ENCODE measurements at places on chromosomes 16 and 17.

GRCh38 chr17:42422958-42423712, at the start of gene CAVIN1:
Gene CAVIN1 (minus strand): TSS chr17:42423256. CDS start chr17:42423097, 159 bp downstream.
- DNase-seq, result peak; percentile 92

DNA sequence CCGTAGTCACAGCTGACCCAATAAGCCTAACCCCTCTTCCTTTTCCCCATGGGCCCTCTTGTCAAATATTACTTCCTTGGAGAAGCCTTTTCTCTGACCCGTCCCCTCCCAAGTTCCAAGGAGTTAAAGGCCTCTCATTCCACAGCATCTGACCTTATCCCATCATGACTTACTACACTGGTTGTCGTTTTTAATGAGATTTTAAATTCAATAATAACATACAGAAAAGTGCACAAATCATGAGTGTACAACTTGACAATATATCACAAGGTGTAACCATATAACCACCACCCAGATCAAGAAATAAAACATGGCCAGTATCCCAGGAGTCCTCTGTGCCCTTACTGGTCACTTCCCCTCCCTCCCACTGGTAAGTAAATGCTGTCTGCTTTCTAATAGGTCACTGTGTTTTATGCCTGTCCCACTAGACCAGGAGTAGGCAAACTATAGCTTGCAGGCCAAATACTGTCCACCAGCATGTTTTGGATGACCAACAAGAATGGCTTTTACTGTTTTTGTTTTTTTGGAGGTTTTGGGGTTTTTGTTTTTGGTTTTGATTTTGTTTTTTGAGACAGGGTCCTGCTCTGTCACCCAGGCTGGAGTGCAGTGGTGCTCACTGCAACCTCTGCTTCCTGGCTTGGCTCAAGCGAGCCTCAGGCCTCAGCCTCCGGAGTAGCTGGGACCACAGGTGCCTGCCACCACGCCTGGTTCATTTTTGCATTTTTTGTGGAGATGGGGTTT, 1.2 kb upstream of the FDXR start:
- no peak for DNase-seq

- DNase-seq, result no peak
Measured at GRCh38 chr17:48804936-48805411, 12.1 kb downstream of the TTLL6 start.

GRCh38 chr16:88282564-88283395, 100.0 kb upstream of the ZNF469 start:
- no peak for DNase-seq

DNA sequence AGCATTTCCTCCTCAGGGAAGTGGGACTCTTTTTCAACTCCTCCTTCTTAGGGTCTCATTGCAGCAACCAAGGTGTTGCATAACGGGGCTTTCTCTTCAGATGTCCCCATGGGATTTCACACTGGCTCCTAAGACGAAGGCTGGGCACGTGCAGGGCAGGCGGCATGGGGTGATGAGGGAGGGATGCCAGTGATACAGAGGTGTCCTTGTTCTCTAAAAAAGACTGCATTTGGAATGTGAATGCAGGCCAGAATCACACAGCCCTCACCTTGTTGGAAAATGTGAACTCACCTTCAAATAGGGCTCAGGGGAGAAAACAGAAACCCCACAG, 105.6 kb downstream of the XYLT1 start:
- no peak for DNase-seq

- DNase-seq, result no peak
Measured at GRCh38 chr16:49466529-49466831, 92.9 kb downstream of the C16orf78 start.

DNA sequence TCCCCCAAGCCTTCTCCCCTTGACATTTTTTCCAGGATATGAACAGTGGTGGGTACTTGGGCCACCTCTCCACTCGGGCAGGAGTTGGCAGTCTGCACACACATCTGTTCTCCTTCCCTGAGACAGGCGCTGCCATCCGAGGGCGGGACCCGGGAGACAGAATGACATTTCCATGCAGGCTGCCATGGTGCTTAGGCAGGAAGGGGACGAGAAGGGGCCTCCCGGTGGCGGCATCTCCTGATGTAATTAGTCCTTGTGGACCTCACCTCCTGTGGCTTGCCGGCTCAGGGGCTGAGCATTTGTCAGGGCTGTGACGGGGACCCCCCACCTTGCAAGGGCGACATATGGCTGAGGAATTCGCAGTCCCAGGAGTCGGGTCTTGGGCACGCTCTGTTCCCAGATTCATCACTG, 197.2 kb downstream of the FOXL1 start:
- DNase-seq, result no peak

GRCh38 chr16:85365120-85365519, 248.0 kb upstream of the GSE1 start:
- DNase-seq, result no peak

GRCh38 chr16:28494121-28494851, at the start of gene APOBR:
Gene APOBR (plus strand): TSS chr16:28494643. CDS start chr16:28494682, 39 bp downstream.
- DNase-seq, result no peak

DNA sequence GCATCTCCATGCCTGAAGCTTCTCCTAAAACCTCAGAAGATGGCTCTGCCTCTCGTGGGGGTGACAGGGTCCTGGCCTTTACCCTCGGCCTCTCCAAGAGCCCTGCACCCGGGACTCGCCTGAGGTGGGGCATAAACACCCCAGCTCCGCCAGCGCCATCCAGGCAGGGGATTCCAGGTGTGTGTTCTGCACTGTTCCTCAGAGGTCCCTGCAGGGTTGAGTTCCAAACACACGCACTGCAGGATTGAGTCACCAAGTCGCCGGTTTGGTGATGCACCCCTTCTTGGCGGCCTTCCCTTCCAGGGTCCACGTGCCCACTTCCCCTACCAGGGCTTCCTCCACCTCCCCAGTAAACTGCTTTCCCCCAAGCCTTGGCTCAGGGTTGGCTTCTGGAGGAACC, 40.0 kb upstream of the RBFOX3 start:
- no peak for DNase-seq

DNA sequence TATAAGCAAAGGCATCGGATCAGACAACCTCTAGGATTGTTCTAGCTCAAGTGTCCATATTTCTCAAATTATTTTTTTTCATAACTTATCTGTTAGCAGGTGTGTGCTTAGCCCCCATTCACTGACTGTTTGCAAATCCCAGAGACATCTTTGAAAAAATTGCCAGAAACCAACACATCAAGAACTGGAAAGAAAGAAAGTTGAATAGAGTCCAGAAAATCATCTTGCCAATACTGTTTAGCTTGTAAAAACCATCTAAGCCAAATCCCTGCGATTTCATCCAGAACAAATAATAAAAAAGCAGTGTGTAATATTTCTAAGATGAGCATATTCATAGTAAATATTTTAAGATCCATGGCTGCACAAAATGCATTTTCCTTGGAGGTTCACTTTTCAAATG, 64.5 kb downstream of the WSCD1 start:
- no peak for DNase-seq

DNA sequence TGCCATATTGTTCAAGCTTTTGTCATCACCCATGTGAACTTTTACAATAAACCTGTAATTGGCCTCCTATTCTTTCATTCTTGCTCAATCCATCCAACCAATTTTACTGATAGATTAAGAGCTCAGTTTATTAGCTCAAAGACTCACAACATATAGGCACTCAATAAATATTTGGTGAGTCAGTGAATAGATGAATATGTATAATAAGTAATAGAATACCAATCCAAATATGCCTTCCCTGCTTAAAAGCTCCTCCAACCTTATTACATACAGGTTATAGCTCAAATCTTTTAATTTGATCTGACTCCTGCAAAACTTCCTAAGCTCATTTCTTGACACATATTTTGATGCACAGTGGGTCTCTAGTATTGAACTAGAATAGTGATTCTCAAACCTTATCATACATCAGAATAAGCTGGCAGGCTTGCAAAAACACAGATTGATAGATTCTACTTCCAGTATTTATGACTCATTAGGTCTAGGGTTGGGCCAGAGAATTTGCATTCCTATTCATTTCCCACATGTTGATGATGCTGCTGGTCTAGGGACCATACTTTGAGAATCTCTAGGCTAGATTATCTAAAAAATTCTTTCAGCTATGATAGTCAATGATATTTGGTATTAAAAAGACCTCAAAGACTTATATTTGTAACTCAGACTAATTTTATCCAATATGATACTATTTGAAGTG, 114.4 kb downstream of the PCTP start:
- no peak for DNase-seq

DNA sequence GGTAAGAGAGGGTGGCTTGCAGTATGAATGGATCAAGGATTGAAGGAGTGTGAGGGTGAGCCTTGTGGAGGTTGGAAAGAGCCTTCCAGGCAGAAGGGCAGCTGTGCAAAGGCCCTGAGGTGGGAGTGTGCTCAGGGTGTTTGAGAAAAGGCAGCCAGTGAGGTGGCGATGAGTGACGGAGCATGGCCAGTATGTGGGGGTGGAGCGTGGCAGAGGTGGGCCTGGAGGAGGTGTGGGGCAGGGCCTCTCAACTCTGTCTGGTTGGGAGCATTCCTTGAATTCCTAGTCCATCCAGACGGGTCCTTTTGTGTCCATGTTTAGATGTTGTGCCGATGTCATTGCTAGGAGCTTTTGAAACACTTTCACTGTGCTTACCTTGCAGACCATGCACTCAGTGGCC, 51.3 kb downstream of the EPN2 start:
- no peak for DNase-seq

GRCh38 chr16:72961115-72961832, 86.7 kb downstream of the ZFHX3 start:
- DNase-seq, result no peak

GRCh38 chr16:74898659-74899058, 86.3 kb downstream of the WDR59 start:
- no peak for DNase-seq

DNA sequence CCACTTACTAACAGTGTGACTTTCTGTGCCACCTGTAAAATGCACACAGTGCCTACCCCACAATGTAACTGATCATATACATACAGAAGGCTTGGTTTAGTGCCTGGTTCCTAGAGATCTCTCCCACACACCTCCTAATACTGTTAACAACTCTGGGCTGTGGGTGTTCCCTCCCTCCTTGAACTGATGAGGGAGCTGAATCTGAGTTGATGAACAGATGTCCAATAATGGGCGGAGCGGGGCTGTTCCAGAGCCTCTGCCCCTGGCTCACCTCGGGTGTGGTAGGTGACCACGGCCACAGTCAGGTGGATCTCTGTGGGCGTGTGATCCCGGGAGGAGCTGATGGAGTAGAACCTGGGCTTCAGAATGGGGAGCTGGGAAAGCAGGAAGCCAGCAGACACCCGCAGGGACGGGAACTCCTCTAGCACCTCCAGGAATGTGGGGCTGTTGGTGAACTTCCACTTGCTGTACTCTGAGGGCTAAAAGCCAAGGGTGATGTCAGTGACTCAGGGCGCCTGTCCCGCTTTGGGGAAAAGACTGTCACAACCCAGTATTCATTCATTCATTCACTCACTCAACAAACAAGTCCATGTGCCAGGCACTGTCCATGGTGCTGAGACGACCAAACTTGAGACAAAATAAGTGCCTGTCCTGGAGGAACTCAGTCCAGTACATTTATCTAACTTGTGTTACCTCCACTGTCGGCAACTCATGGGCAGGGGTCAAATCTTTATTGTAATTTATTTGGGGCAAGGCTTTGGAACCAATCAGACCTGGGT, 37.6 kb downstream of the NOS2 start:
- DNase-seq, result no peak

GRCh38 chr17:17778308-17779014, 58.3 kb downstream of the SREBF1 start:
- no peak for DNase-seq

GRCh38 chr17:12727076-12727760, 61.5 kb downstream of the MYOCD start:
- no peak for DNase-seq

DNA sequence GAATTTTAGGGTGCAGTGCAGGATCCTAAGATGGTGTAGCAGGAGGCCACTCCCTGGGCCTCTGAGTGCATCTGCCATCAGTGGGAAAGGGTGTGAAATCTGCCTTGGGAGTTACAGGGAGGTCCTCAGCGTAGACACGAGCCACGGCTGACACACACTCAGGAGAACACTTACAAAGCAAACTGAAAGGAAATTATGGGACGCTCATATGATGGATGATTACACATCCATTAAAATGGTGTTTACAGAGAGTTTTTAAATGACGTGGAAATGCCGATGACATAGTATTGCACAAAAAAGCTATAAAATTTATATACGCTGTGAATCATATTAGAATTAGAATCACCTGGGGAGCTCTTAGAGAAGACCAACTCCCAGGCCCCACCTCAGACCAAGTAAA, 175.2 kb downstream of the CCDC182 start:
- no peak for DNase-seq

GRCh38 chr16:13435415-13435814, 484.5 kb upstream of the ERCC4 start:
- no peak for DNase-seq

DNA sequence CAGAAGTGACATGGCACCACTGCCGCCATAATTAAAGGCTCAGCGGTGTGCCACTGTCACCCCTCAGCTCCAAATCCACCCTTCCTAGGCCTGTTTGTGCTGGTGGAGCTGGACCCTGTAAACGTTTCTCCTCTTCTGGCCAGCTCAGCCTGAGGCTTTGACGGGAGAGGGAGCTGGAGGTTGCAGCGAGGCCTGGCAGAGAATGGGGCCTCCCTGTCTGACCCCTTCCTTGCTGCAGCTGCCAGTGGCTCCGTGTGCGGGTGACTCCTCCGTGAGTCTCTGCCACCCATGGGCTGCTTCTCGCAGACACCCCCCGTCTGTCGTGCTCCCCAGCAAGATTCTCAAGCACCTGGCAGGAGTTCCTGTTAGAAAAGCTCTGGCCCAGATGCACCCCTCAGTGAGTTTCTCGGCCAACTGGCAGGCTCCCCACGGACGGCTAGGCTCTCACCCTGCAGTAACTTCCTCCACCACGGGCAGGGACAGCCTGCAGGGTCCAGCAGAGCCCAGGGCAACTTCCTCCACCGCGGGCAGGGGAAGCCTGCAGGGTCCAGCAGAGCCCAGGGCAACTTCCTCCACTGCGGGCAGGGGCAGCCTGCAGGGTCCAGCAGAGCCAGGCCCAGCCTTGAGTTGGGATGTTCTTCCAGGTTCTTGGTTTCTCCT, 4.7 kb upstream of the CHMP6 start:
- no peak for DNase-seq

DNA sequence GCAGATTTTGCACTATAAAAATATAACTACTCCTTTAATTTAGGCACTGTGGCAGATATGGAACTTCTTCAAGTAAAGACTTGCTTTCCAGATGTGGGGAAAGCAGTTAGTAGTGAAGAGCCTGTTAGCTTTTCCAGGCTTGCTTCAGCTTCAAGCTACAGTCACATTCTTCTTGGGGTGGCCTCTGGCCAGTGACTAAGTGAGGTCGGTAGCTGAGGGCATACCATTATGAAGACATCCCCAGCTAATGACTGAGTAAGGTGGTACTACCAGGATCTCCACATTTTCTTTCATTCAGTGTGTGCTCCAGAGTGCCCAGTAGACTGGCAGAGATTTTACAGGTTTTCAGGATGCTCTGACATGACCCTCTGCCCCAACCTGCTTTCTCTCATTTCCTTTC, 167.1 kb upstream of the KIF2B start:
- no peak for DNase-seq
